ENCODE measurements at places on chromosomes 5 and 9. TPM values are rescaled to one million over a fixed set of nuclear protein-coding genes. Genes with fewer than 3 reads are reported as not detected.

DNA sequence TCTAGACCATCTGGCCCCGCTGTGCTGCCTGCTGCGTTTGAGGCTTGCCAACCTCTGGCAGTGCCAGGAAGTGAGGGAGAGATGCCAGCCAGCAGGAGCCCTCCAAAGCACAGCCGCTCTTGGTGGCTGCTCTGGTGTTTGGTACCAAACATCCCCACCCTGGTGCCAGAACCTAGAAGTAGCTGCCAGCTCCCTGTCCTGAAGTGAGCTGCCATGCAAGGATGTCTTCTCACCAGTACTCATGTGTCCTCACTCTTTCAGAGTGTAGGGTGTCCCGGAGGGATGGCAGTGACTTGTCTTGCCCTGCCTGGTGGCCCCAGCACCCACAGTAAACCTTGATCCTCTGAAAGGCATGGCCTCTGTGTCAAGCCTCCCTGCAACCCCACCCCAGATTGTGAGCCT is 43.4 kb downstream of the AMBP start:
- H3K27ac ChIP-seq = no peak overlapping the region
- no peaks in the 10 kb centered on the region for H3K4me1 ChIP-seq
- H3K36me3 ChIP-seq = no peaks in the 10 kb centered on the region
- peak; percentile 6 for DNase-seq
- H3K4me3 ChIP-seq = no peak overlapping the region

DNA sequence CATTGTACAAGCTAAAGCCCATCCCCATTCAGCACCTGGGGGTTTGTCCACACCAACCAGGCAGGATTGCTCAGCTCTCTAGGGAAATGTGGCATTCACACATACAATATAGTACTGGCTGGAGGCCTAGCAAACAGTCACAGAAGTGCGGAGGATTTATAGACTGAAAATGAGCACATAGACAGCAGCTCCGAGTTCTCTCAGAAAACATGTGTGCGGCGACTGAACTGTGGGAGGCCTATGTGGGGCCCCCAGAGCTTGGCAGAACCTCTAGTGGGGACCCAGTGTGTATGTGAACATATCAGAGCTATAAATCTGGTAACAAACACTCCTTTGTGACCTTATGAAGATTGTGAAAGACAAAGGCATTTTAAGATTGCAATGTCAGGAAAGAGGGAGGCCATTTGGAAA is 431.1 kb downstream of the DTWD2 start:
- no peak overlapping the region for H3K4me3 ChIP-seq
- no peaks in the 10 kb centered on the region for H3K36me3 ChIP-seq
- H3K4me1 ChIP-seq = no peaks in the 10 kb centered on the region
- no peaks in the 10 kb centered on the region for H3K27me3 ChIP-seq
- DNase-seq = no peak
- no peak overlapping the region for H3K27ac ChIP-seq

- no peaks in the 10 kb centered on the region for H3K27me3 ChIP-seq
- H3K36me3 ChIP-seq = no peaks in the 10 kb centered on the region
- no peak overlapping the region for H3K4me3 ChIP-seq
- DNase-seq = no peak
Measured at GRCh38 chr9:131965103-131965502, 114.6 kb downstream of the MED27 start.

GRCh38 chr9:115884846-115885245 is 268.7 kb upstream of the PAPPA start:
- no peak for DNase-seq
- H3K27me3 ChIP-seq = no peaks in the 10 kb centered on the region
- no peaks in the 10 kb centered on the region for H3K4me1 ChIP-seq
- H3K36me3 ChIP-seq = no peaks in the 10 kb centered on the region
- no peak overlapping the region for H3K27ac ChIP-seq
- no peak overlapping the region for H3K4me3 ChIP-seq

ZNF483 gene
- 46.7 TPM for total RNA-seq

QRFP gene
- total RNA-seq = not detected

HCN1 gene
- total RNA-seq = not detected

DNA sequence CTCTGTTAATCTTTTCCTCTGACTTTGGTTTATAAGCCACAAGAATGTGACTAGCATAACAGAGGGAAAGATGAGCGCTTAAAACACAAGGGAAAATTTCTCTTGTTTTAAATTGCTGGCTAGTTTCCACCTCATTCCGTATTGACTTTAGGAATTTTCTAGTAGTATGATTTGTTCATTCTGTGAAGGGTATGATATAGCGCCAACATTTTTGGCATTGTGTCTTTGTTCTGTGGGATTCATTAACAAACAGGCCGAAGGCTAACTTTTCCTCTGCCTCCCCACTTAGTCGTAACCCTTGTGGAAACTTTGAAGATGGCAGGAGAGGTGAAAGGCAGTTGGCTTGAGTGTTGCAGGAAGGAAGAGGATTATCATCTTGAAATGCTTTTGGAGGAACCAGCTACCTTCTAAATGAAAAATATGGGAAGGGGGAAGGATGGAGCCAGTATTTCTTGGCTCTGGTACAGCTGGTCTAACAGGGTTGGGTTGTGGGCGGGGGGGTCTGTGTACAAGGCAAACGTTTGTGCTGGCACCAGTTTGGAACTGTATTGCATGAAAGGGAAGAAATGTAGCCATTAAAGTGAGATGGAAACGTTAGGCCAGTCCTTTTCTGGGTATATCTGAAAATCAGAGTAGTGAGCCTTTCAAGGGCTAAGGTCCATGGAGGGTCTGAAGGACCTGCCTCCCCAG is 21.5 kb upstream of the DMRT2 start:
- peaks cover 4% of the 10 kb centered on the region for H3K27me3 ChIP-seq
- no peaks in the 10 kb centered on the region for H3K4me1 ChIP-seq
- DNase-seq = no peak
- H3K27ac ChIP-seq = no peak overlapping the region
- H3K36me3 ChIP-seq = no peaks in the 10 kb centered on the region
- H3K4me3 ChIP-seq = no peak overlapping the region

IARS1 gene
- 205 TPM for total RNA-seq

DNA sequence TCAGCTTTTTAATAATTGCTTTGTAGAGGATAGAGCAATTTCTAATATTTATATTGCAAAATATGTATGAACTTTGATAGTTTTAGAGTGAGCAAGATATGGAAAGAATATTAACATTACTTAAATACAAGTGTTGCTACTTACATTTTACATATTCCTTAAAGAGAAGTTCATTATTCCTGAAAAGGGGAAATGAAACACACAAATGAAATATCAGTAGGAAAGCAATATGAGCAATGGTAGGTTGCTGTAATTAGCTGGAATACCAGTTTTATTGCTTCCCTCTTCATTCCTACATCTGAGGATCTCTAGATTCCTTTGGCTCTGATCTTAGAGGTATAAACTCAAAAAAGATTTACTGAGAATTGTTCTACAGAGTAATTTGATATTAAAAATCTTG is 414.1 kb downstream of the FAM170A start:
- no peaks in the 10 kb centered on the region for H3K4me1 ChIP-seq
- H3K36me3 ChIP-seq = no peaks in the 10 kb centered on the region
- DNase-seq = no peak
- no peak overlapping the region for H3K27ac ChIP-seq
- H3K4me3 ChIP-seq = no peak overlapping the region

DNA sequence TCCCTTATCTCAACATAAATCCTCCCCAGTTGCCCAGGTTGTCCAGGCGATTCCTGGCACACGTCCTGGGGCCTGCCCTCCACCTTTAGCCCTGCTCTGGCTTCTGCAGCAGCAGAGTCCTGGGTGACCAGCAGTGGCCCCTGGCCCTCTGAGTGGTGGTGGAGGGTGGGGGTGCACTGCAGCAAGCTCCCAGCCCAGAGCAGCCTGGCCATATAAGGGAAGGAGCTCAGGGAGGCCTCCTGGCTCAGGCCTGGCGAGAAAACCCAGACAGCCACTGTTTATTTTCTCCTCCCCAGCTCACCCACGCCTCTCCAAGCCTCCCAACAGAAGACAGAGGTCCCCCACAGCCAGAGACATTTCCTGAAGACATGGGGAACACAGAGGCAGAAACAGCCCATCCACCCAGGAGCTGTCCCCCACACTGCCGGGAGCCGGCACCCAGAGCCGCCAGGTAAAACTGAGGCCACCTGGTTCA is 44.7 kb upstream of the IL17B start:
- peaks cover 18% of the 10 kb centered on the region for H3K4me1 ChIP-seq
- H3K4me3 ChIP-seq = no peak overlapping the region
- H3K27me3 ChIP-seq = no peaks in the 10 kb centered on the region
- no peaks in the 10 kb centered on the region for H3K36me3 ChIP-seq

GRCh38 chr5:11803436-11803835 is 100.8 kb downstream of the CTNND2 start:
- H3K4me3 ChIP-seq = no peak overlapping the region
- H3K27me3 ChIP-seq = no peaks in the 10 kb centered on the region
- H3K36me3 ChIP-seq = no peaks in the 10 kb centered on the region
- H3K27ac ChIP-seq = no peak overlapping the region

DNA sequence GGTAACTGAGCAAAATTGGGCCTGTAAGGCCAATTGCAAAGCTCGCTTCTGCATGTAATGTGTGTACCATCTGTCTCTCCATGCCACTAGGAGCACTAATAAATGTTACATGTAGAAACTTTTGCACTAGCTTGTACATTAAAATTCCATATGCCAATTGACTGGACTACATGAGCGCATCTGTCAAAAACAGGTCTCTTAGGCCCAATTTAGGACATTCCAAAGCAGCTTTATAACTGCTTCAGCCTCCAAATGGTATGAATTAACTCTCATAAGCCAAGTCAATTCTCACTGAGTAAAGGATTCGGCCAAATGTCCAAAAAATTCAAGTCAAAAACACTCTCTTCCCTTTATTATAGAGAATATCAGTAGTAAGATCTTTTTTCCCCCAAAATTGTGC is 23.5 kb upstream of the FOXD1 start:
- H3K36me3 ChIP-seq = no peaks in the 10 kb centered on the region
- H3K27ac ChIP-seq = no peak overlapping the region
- H3K4me3 ChIP-seq = no peak overlapping the region
- no peak for DNase-seq
- no peaks in the 10 kb centered on the region for H3K4me1 ChIP-seq
- no peaks in the 10 kb centered on the region for H3K27me3 ChIP-seq

PAEP gene
- not detected for total RNA-seq

DNA sequence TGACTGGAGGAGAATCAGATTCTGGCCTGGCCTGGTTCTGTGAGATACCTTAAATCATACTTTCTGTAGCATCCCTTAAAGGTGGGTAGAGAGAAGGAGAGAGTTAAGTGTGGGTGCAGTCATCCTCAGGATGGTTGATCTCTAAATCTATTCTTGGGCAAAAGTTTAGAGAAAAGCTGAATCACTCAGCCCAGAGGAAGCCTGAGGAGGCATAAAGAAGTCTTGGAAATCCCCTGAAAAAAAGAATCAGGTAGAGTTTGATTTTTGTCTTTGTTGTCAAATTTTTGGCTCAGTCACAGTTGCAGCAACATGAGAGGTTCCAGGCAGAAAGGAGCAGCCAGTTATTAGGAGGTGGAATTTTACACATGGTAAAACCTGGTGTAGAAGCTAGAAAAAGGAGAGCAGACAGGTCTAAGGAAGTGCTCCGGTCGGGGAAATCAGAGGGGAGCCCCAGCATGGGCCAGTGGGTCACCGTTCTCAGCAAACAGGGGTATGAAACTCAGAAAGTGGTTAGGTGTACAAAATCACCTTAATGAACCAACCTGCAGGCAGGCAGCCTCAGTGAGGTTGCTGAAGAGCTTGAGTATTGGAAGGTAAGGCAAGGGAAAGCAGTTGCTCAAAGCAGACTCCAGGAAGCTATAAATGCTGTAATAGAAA is 116.2 kb upstream of the CNTLN start:
- no peaks in the 10 kb centered on the region for H3K36me3 ChIP-seq
- no peak for DNase-seq
- no peak overlapping the region for H3K27ac ChIP-seq
- H3K27me3 ChIP-seq = no peaks in the 10 kb centered on the region

DNA sequence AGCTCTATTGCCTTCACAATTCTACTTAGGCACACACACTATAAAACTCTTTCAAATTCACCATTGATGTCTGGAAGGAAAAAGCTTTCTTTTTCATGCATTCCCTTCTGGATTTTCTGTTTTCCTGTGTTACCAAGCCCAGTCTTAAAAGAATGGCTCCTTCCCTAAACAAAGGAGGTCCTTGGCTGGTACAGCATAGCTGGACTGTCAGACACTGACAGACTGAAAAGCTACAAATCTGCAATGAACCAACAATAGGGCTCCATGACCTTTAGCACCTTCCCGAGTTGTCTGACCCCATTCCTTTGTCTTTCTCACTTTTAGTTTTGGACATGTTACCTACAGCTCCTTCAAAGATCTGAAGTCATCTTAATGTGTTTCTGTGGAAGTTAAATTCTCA is 382.5 kb downstream of the TMEM161B start:
- no peaks in the 10 kb centered on the region for H3K4me1 ChIP-seq
- H3K27me3 ChIP-seq = no peaks in the 10 kb centered on the region
- no peak overlapping the region for H3K27ac ChIP-seq
- H3K36me3 ChIP-seq = no peaks in the 10 kb centered on the region
- no peak for DNase-seq

- no peak overlapping the region for H3K4me3 ChIP-seq
- H3K27ac ChIP-seq = no peak overlapping the region
- no peak for DNase-seq
- no peaks in the 10 kb centered on the region for H3K27me3 ChIP-seq
Measured at GRCh38 chr9:126904586-126904985, 10.0 kb upstream of the RALGPS1 start.

DNA sequence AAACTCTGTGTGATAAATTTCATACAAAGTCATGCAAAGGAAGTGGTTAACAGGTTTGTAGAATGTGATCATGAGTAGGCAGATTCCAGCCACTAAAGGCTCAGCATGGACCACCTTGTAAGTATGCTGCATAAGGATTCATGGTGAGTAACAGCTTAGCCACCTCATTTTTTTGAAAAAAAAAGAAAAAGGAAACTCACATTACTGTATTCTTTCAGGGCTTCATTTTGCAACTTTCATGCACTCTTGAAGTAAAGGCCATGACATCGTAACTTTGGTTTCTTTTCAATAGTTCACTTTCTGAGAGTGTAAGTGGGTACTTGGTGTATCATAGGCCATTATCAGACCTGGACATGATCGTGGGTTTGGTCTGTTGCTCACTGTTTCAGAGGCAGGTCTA is 175.1 kb downstream of the PCSK1 start:
- no peaks in the 10 kb centered on the region for H3K27me3 ChIP-seq
- DNase-seq = no peak
- H3K4me1 ChIP-seq = no peaks in the 10 kb centered on the region
- H3K4me3 ChIP-seq = no peak overlapping the region
- H3K27ac ChIP-seq = no peak overlapping the region

ZNF169 gene
- 12.4 TPM for total RNA-seq

DNA sequence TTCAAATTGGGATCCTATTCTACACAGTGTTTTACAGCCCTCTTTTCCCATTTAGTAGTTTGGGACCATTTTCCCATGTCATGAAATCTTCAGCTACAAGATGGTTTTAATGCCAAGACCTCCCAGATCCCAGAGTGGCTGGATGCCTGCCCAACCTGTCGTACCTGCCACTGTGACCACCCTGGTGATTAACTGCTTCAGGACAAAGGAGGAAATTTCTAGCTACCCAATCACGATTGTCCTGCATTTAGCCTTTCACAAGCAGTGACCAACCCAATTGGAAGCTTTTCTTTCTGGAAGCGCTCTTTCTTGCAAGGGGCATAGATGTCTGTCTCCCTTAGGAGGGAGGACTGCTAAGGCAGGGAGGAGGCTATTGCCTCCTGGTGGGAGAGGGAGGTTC is 13.8 kb downstream of the IL9 start:
- H3K27me3 ChIP-seq = no peaks in the 10 kb centered on the region
- H3K4me1 ChIP-seq = no peaks in the 10 kb centered on the region
- no peaks in the 10 kb centered on the region for H3K36me3 ChIP-seq
- no peak for DNase-seq
- no peak overlapping the region for H3K27ac ChIP-seq
- H3K4me3 ChIP-seq = no peak overlapping the region

GRCh38 chr9:35341585-35341984 is 148.3 kb upstream of the RUSC2 start:
- H3K36me3 ChIP-seq = no peaks in the 10 kb centered on the region
- DNase-seq = peak; percentile 43
- no peak overlapping the region for H3K27ac ChIP-seq
